ENCODE measurements at places on chromosomes 11 and 22.

DNA sequence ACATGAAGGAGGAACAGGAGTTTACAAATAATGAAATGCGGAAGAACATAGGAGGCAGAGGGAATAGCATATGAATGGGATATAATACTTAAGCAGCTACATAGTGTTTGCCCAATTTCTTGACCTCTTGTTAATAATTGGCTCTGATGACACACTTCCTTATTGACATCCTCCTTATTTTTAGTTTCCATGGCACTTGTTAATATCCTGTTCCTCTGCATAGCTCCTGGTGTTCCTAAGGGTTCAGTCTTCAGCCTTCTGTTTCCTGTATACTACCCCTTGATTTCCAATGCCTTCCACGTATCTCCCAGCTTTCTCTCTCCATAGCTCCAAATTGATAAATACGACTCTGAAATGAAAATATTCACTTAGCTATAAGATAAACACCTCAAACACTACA is 663.8 kb upstream of the API5 start:
- no peak for DNase-seq

- no peak for DNase-seq
Measured at GRCh38 chr22:20021196-20022181, 579 bp downstream of the TANGO2 start.

- DNase-seq, result peak; percentile 54
Measured at GRCh38 chr22:29689880-29690213, 30.0 kb upstream of the CABP7 start.

DNA sequence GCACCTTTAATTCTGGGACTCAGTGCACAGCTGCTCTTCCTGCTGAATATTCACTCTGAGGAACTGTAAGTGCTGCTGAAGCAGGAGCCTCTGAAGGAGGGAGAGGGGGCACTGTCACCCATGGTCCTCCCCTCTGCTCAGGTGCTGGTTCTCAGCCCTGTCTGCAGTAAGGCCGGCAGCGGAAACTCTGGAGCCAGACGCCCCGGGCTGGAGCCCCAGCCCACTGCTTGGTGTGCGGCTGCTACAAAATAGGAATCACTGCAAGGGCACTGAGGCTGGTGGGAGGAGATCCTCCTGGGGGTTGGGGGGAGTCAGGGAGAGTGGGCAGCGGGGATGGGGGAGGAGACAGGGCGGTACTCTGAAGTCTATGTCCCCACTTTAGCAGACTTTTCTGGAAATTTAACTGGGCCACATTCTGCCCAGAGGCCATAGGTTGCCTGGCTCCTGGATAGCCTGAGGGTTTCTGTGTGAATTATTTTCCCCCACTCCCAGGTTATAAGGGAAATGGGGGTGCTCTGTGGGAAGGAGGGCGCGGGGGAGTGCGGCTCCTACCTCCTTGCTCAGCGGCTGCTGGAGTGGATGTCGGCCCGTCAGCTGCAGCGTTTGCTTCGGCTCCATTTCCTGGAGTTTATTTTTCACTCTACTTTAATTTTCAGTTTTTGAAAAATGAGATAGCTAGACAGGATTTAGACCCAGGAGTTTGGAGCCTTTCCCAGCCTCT is 33.6 kb downstream of the TBC1D22A start:
- DNase-seq, result no peak

DNA sequence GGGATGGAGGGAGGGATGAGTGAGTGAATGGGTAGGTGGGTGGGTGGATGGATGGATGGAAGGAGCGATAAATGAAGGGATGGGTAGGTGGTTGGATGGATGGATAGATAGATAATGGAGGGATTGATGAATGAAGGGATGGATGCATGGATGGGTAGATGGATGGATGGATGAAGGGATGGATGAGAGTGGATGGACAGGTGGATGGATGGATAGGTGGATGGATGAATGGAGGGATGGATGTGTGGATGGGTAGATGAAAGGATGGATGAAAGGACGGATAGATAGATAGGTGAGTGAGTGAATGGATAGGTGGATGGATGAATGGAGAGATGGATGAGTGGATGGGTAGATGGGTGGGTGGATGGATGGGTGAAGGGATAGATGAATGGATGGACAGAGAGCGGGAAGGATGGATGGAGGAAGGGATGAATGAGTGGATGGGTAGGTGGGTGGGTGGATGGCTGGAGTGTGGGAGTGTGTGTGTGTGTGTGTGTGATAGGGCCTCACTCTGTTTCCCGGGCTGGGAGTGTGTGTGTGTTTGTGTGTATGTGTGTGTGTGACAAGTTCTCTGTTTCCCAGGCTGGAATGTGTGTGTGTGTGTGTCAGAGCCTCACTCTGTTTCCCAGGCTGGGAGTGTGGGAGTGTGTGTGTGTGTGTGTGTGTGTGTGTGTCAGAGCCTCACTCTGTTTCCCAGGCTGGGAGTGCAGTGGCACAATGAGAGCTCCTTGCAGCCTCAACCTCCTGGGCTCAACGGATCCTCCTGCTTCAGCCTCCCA is 2.1 kb upstream of the PRR33 start:
- no peak for DNase-seq

GRCh38 chr11:15726221-15726746 is 611.6 kb downstream of the INSC start:
- DNase-seq, result no peak

GRCh38 chr11:131658952-131659351 is 288.5 kb downstream of the NTM start:
- DNase-seq, result no peak

DNA sequence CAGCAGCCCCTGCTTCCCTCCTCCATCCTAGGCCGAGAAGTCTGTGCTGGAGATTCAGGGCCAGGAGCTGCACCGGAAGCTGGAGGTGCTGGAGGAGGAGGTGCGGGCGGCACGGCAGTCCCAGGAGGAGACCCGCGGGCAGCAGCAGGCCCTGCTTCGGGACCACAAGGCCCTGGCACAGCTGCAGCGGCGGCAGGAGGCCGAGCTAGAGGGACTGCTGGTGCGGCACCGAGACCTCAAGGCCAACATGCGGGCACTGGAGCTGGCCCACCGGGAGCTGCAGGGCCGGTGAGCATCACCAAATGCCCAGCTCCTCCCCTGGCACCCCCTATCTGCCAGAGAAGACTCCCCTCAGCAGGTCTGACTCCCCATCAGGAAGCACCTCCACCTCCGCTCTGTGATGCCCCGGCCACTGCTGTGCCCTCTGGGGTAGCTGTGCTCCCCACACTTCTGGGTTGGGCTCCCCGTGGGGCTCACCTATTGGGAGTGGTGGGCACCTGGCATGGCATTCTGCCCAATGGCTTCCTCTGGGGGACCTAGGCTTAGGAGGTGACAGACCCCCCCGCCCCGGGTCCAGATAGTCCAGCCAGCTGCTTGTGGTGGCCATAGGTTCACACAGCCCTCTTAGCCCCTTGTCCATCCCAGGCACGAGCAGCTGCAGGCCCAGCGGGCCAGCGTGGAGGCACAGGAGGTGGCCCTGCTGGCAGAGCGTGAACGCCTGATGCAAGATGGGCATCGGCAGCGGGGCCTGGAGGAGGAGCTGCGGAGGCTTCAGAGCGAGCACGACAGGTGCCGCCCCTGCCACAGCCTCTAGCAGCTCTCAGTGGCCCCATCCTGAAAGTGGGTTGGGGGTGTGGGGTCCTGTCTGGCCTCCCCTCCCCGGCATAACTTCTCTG is 6.6 kb upstream of the RPS6KA4 start:
- DNase-seq, result no peak

DNA sequence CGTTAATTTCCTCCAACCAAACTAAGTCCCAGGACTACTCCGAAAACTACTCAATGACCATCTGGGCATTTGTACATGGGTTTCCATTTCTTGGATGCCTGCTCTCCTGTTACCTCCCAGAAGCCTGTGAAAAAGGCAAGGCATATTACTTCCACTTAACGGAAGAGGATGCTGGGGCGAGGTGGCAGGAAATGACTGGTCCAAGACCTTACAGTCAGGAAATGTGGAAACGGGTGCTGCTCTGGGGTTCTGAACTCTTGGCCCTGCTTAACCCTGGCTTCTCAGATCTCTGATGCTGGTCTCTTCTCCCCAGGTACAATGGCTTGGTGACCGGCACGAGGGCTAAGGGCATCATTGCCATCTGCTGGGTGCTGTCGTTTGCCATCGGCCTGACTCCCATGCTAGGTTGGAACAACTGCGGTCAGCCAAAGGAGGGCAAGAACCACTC is 12.9 kb downstream of the ADORA2A start:
- no peak for DNase-seq

GRCh38 chr11:74746868-74747267 is 1.8 kb upstream of the RNF169 start:
- DNase-seq, result peak; percentile 97

- no peak for DNase-seq
Measured at GRCh38 chr11:130644187-130644586, 195.7 kb downstream of the ADAMTS15 start.

DNA sequence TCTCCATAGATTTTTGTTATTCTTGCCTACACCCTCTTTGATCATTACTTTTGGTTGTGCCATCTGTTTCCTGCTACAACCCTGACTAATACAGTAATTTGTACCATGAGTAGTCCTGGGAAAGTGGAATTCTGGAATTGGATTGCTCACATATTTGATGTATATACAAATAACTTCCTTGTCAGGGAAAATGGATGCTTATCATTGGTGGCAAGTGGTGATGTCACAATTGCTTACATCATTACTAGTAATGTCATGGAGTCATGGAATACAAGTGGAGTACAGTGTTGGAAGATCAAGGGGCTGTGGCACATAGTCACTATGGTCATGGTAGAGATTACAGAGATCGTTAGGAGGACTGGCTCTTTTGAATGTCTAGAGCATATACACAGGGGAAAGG is 24.4 kb downstream of the AASDHPPT start:
- no peak for DNase-seq

DNA sequence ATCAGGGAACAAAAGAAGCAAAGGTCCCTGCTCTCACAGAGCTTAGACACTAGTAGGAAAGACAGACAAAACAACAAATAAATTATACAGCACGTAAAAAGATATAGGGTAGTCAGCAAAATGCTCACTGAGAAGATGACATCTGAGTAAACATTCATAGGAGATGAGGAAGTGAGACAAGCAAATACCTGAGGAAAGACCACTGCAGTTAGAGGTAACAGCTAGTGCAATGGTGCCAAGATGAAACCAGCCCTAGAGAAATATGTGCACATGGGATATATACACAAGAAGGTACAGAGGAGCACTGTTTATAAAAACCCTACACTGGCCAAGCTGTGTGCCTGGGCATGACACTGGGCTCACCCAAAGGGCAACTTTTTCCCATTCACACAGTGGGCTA is 9.8 kb downstream of the CYP2R1 start:
- DNase-seq, result no peak

GRCh38 chr11:134332189-134332631 is 422 bp downstream of the GLB1L2 start:
- no peak for DNase-seq

DNA sequence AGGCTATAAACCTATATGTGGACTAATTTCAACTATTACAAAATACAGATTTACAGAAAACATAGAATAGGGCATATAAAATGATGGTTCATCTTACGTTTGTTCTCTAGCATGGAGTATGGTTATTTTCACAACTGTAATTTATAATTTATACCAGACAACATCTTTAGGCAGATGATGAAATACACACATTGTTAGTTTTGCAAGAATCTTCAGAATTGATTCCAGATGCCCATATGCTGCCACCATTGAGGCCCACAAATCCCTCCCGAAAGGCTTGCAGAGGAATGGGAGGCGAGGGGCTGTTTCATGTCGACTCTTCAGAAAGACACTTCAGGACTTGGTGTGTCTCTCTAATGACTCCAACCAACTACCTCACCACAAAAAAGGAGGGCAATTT is 6.2 kb downstream of the PTPN5 start:
- no peak for DNase-seq

GRCh38 chr11:126863294-126863997 is 137.1 kb downstream of the KIRREL3 start:
- no peak for DNase-seq

DNA sequence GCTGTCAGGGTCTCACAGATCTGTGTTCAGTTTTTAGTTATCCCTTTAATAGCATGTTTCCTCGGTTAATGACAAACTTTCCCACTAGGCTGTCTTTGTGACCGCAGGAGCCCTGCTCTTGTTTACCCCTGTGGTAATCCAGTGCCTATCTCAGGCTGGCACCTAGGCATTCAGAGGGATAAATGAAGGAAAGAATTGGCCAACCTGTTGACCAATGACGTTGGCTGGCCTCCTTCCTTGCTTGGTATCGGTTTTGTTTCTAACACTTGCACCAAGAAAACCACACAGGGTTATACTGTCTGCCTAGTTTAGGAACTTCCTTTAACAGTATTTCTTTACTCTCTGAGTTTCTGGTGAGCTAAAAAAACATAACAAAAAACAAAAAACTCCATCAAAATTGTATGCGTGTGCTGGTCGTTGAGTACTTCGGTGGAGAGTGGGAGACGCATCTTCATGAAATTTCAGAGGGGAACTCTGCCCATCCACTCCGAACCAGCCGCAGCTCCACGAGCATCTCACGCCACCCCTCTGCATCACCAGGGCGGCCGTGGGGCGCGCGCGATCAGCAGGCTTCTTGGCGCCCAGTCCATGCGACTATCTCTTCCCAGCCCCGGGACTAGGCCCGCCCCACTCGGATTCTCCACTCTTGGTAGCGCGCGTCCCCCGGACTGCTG is 563 bp upstream of the ENDOD1 start:
- no peak for DNase-seq

DNA sequence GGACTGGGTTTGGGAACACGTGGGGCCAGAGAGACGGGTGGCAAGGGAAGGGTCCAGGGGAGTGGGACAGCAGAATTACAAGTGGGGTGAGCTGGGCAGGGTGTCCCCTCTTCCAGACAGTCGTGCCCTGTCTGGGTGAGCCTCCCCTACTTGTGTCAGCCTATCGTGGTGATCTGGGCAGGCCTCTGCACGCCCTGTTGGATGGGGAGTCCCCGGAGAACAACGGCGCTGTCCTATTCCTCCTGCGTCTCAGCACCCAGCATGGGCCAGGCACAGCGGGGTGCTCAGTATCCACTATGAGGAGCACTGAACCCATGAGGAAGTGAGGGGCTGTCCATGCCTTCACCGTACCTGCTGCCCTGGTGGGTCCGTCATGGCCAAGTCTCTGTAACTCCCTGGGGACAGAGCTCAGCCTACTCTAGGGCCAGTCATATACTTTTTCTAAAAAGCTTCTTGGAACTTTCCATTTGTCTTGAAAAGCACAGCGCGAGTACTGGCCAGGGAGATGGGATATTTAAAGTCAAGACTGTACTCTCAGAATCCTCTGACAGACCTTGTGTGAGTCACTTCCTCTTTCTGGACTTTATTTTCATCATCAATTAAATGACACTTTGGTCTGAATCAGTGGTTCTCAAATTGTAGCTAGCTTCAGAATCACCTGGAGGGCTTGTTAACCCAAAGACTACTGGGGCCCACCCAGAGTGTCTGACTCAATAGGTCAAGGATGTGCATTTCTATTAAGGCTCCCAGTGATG is 81.7 kb upstream of the NECTIN1 start:
- no peak for DNase-seq

Measured in SK-N-DZ (cell line).